Activated CD4-positive, alpha-beta memory T cell treated with anti-CD3 and anti-CD28 coated beads, Interleukin-2, amount 10 ng/mL, durations not matched to agents 7 days and 5 days (primary cell): ENCODE measurements at places on chromosomes 6 and 20. TPM values are rescaled to one million over a fixed set of nuclear protein-coding genes. Genes with fewer than 3 reads are reported as not detected.

DNA sequence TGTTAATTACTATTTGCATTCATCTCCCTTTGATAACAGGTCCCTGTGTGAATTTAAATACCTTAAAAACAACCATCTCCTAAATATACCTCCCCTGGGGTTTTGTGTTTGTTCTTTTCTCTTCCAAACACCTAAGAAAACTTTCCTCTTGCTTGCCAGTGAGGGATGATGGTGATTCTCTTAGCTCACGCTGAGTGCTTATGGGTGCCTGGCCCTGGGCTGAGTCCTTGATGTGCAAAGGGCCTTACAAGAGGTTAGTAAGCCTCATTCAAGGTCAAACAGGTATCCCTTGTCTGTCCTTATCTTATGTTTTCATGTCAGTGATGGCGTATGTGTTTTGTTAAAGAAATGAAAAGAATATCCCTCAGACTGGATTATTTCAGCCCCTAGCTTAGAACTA lies 76.3 kb downstream of the SYCP2L start:
- no peak for DNase-seq

FITM2 gene
- 2.2 TPM for total RNA-seq

GRCh38 chr20:44014807-44015732 lies 100.4 kb downstream of the TOX2 start:
- no peak for DNase-seq

GRCh38 chr6:107604549-107604948 lies 114.6 kb downstream of the SOBP start:
- DNase-seq, result no peak

FAM217A gene
- total RNA-seq, result not detected

- DNase-seq, result no peak
Observed at GRCh38 chr20:37500311-37500710, 20.7 kb upstream of the NNAT start.

- no peak for DNase-seq
Observed at GRCh38 chr6:156319707-156320106, 457.5 kb upstream of the ARID1B start.
